Stimulated activated CD8-positive, alpha-beta memory T cell treated with anti-CD3 and anti-CD28 coated beads, Interleukin-4, amount 100 ng/mL, for 4 hours (primary cell): ENCODE measurements at places on chromosomes 13 and 19.

DNA sequence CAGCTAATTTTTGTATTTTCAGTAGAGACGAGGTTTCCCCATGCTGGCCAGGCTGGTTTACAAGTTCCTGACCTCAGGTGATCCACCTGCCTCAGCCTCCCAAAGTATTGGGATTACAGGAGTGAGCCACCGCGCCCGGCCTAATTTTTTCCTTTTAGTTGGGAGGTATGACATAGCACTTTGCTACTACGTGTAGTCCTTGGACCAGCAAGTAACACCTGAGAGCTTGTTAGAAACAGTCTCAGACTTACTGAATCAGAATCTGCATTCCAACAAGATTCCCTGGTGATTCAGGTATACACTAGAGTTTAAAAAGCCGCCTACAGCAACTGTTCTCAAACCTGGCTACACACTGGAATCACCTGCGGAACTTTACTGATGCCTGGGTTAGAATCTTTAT lies 1.8 kb upstream of the FARP1 start:
- no peak for DNase-seq

- DNase-seq = peak; percentile 83
Measured at GRCh38 chr19:44752816-44753625, 4.5 kb downstream of the BCL3 start.

- no peak for DNase-seq
Measured at GRCh38 chr19:50792272-50793250, 2.3 kb downstream of the ACP4 start.

- peak; percentile 15 for DNase-seq
Measured at GRCh38 chr19:44653977-44654774, 10.5 kb downstream of the PVR start.

GRCh38 chr19:8113017-8113416 lies 36.4 kb downstream of the FBN3 start:
- DNase-seq = no peak

DNA sequence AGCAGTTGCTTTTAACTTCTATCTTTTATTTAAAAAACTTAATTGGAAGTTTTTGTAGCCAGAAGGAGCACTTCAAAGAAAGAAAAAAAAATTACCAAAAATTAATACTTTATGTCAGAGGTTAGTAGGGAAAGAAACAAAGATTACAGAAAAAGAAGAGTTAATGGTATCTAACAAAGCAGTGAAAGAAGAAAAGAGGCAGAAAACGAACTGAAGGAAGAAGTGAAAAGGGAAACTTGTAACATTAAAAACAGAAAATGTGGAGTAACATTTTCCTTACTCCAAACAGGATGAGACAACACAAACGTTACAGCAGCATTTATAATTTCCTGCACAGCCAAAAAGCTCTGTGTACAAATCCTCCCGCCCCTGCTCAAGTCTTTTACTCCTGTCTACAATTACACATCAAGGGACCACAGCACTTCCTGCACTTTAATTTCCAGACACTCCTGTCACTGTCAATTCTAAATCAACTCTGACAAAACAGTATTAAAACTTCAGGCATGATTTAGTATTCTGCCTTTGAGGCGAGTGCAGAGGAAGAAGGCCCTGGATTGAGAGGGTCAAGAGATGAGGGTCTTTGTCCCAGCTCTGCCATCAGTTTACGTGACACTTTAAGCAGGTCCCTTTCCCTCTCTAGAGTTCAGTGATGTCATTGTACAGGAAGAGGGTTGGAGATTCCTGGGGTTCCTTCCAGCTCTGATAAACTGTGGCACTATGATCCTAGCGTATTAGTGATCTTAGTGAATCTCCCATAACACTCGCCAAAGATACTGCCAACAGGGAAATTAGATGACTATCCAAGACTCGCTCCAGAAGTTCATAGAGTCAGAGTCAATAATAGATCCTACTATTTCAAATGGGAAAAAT lies 53.2 kb upstream of the LSM14A start:
- no peak for DNase-seq

- DNase-seq = no peak
Measured at GRCh38 chr13:75797719-75798118, 161.6 kb downstream of the LMO7 start.
